ENCODE measurements at places on chromosomes 7 and 10.

GRCh38 chr7:19119870-19120486, 2.5 kb upstream of the TWIST1 start:
- DNase-seq = no peak

- no peak for DNase-seq
Measured at GRCh38 chr10:125084191-125084613, 76.2 kb downstream of the CTBP2 start.

DNA sequence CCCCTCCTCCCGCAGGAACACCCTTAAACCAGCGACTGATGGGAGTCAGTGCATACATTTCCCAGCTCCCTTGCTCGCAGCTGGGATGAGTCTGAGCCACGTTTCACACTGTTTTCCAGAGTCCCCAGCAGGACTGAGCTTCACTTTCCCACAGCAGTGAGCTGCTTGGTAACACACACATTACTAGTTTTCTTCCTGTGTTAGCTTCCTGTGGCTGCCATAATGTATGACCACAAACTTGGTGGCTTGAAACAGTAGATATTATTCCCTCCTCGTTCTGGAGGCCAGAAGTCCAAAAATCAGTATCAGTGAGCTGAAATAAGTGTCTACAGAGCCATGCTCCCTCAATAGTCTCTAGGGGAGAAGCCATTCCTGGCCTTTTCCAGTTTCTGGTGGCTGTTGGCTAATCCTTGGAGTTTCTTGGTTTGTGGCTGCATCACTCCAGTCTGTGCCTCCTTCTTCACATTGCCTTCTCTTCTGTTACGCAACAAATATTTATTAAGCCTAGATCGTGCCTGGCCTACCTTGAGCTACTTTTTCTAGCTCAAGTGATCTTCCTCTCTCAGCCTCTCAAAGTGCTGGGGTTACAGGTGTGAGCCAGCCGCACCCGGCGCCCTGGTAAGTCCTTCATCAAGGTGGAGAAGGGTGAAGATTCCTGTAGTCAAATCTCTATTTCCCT, 26.2 kb upstream of the CARD11 start:
- no peak for DNase-seq

GRCh38 chr7:74290553-74290950, 1.3 kb downstream of the CLIP2 start:
- DNase-seq = no peak

- peak; percentile 38 for DNase-seq
Measured at GRCh38 chr10:51960494-51960895, 261.1 kb upstream of the CSTF2T start.

DNA sequence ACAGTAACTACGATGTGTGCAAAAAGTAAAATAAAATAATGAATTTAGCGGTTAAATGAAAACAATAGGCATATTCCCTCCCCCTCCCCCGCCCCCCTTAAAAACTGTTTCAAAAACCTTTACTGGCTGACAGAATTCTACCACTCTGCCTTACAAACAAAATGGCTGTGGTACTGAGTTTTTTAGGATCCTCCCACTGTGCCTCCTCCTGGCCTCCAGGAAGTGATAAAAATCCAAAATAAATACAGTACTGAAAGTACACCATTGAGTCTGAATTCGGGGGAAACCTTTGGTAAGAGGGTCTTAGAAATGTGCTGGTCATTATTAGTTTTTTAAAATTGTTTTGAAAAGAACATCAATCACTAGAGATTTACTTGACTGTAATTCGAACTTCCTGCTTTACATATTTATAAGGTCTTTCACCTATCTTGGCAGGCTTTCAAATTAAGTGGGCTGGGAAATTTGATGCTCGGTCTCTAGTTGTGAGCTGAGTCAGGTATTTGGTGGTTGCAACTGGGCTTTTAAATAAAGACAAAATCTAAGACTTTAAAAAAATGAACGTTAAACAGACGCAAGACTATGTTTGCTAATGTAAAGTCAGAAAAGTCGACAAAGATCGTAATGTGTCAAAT, 32.5 kb upstream of the EPC1 start:
- peak; percentile 55 for DNase-seq

DNA sequence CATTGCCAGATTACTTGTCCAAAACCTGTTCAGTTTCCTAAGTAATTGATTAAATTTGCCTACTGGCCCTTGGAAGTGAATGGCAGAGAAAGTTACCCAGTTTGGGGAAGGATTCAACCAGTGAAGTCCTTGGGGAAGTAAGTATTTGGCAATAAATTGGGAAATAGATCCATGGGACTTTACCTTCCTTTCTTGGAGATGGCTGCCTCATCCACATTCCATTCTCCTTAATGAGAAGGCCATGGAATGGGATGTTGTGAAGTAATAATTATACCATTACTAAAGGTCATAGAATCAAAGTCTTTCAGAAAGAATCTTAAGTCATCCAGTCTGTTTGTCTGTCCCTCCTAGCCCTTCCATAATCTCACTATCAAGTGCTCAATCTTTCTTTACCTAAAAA, 4.5 kb upstream of the COPG2 start:
- DNase-seq = no peak

DNA sequence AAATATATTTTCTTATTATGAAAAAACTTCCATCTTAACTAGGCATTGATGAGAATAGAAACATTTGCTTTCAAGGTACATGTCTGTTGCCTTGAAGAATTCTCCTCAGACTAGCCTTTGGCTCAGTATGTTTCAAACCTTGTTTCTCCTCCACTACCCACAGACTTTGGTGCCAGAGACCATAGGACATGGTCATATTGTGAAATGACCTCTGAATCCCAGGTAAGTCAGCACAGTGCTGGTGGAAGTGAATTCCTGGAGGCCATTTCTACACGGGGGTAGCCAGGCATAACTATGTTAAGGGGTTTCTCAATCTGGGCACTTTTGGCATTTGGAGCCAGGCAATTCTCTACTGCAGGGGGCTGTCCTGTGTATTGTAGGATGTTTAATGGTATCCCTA, 112.3 kb upstream of the FAM133B start:
- DNase-seq = no peak

- DNase-seq = no peak
Measured at GRCh38 chr10:89773081-89773480, 71.7 kb downstream of the KIF20B start.

DNA sequence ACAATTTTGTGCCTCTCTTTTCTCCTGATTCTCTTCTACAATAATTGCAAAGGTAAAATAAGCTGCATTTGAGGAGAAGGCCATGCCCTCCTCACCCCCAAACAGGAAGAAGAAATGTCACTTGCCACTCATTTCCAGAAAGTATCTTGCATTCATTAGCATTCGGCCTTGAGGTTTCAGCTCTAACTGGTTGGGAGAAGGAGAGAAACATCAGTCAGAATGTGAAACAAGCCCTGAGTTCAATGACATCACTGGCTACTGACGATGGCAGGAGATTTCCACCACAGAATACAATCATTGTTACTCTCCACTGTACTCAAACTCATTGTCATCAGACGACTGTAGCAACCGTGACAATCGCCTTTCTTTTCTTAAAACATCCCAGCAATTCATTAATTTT, 72.8 kb downstream of the PRKCQ start:
- DNase-seq = peak; percentile 94
